CD4-positive, alpha-beta T cell (primary cell): ENCODE measurements at places on chromosomes 1 and 21. TPM values are rescaled to one million over a fixed set of nuclear protein-coding genes. Genes with fewer than 3 reads are reported as not detected.

Gene TRIM17
- total RNA-seq = 0.73 TPM

Gene SPATC1L
- total RNA-seq = 2.8 TPM

Gene EFNA3
- total RNA-seq = 0.22 TPM

Gene HOOK1
- total RNA-seq = 18.1 TPM

Gene LRRC71
- total RNA-seq = not detected

Gene FCRL5
- total RNA-seq = not detected

Gene CCDC17
- total RNA-seq = 2.1 TPM

Gene KLF17
- total RNA-seq = not detected

Gene RCSD1
- total RNA-seq = 42.3 TPM

DNA sequence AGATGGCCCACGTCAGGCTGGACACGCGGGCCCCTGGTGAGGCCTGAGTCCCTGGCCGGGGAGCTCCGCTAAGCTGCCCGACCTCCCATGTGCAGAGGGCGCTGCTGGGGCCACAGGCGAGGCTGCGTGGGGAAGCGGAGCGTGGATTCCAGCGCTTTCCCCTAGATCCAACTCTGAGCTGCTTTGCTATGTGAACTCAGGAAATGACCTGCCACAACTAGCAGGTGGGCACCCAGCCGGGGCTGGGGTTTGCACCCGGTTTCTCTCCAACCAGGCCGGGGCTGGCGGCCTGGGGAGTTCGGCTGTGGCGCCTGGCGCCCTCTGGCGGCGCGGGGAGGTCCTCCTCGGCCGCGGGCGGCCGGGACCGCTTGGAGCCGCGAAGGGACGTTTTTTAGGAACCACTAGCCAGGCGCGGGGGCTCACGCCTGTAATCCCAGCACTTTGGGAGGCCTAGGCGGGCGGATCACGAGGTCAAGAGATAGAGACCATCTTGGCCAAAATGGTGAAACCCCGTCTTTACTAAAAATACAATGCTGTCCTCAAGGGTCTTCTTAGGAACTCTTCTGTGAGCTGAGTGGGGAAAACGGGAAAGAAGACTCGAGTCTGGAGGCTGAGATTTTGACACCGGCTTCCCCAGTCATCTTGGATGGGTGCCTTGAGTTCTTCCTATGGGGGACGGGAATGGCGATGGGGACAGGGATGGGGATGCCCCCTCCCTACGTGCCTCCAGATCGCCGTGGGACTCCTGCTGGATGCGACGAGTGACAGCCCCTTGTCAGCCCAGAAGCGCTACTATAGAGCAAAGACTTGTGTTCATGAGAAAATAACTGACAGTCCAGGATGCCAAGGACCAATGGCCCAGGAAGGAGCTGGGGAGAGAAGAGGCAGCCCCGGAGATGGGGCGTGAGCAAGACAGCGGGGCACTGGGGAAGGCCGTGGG, 12.6 kb downstream of the PYCR2 start:
- H3K27me3 ChIP-seq = no peaks in the 10 kb centered on the region
- H3K36me3 ChIP-seq = peaks cover 5% of the 10 kb centered on the region
- DNase-seq = peak; percentile 85
- no peak overlapping the region for H3K4me3 ChIP-seq

DNA sequence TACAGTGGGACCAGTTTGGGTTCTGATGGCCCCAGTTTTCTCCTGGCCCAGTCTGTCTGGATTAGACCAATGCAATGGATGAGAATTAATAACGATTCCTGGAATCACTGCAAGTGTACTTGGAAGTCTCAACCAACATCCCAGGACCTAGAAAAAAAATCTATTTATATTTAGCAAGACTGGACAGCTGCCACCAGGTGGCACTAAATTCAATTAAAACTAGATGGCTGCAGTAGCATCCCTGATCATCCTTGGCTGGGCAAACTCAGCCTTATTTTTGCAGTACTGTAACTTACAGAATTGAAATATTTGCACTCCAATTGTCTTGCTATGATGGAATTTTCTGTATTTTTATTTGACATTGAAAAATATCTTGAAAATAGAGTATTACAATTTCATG, 165.7 kb downstream of the NCAM2 start:
- H3K27me3 ChIP-seq = no peaks in the 10 kb centered on the region
- no peak overlapping the region for H3K4me3 ChIP-seq
- peak; percentile 49 for DNase-seq
- no peaks in the 10 kb centered on the region for H3K36me3 ChIP-seq
- no peak overlapping the region for H3K27ac ChIP-seq
- no peaks in the 10 kb centered on the region for H3K4me1 ChIP-seq

- no peak overlapping the region for H3K4me3 ChIP-seq
- no peak for DNase-seq
- peaks cover 2% of the 10 kb centered on the region for H3K36me3 ChIP-seq
- H3K27me3 ChIP-seq = no peaks in the 10 kb centered on the region
- no peak overlapping the region for H3K27ac ChIP-seq
These were observed 50.5 kb downstream of the PRKCZ start for GRCh38 chr1:2100780-2101108.

GRCh38 chr1:43319288-43319687, 18.3 kb upstream of the MPL start:
- DNase-seq = no peak
- H3K27me3 ChIP-seq = no peaks in the 10 kb centered on the region
- no peak overlapping the region for H3K27ac ChIP-seq
- H3K4me1 ChIP-seq = no peaks in the 10 kb centered on the region
- no peak overlapping the region for H3K4me3 ChIP-seq

DNA sequence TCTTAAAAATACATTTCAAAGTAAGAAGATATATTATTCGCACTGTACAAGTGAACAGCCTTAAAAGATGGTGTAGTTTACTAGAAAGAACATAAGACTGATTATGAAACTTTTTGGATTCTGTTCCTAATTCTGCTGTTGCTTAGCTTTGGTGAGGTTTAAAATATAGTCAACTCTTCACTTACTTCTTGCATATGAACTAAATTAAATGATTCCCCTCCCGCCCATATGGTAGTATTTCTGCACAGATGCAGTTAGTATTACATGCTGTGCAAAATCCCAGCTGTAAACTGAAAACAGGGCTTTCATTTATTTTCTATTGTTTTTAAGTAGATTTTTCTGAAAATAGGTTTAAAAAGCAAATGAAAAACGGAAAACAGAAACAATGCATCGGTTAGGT, 345.4 kb upstream of the NCAM2 start:
- no peak for DNase-seq
- H3K27me3 ChIP-seq = no peaks in the 10 kb centered on the region
- no peaks in the 10 kb centered on the region for H3K36me3 ChIP-seq
- no peak overlapping the region for H3K27ac ChIP-seq
- no peaks in the 10 kb centered on the region for H3K4me1 ChIP-seq

- H3K27me3 ChIP-seq = no peaks in the 10 kb centered on the region
- H3K27ac ChIP-seq = no peak overlapping the region
- H3K4me1 ChIP-seq = no peaks in the 10 kb centered on the region
- H3K4me3 ChIP-seq = no peak overlapping the region
- DNase-seq = no peak
These were observed 61.7 kb downstream of the KCNT2 start for GRCh38 chr1:196546272-196547111.

- H3K27me3 ChIP-seq = no peaks in the 10 kb centered on the region
- no peak overlapping the region for H3K4me3 ChIP-seq
- DNase-seq = no peak
- H3K36me3 ChIP-seq = peaks cover 20% of the 10 kb centered on the region
- peaks cover 11% of the 10 kb centered on the region for H3K4me1 ChIP-seq
These were observed 62.7 kb downstream of the BCL9 start for GRCh38 chr1:147603986-147604385.

DNA sequence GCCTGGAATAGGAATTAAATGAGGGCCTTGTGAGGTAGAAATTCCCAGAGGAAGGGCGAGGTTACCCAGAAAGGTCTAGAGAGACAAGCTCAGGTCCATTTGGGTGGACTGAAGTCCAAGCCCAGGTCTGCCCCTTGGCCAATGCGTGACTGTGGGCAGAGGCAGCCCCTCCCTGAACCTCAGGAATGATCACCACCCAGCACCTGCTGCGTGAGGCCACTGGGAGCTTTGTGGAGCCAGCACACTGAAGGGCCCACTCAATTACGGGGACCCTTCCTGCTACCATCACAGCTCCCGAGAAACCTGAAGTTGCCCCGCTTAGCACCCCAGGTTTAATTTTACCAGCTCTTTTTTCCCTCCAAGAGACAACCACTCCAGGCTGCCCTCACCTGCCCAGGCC, 6.5 kb upstream of the MATN1 start:
- no peaks in the 10 kb centered on the region for H3K27me3 ChIP-seq
- no peak for DNase-seq
- no peak overlapping the region for H3K27ac ChIP-seq
- peaks cover 34% of the 10 kb centered on the region for H3K36me3 ChIP-seq

- no peak for DNase-seq
- H3K27ac ChIP-seq = no peak overlapping the region
- peaks cover 6% of the 10 kb centered on the region for H3K27me3 ChIP-seq
- no peak overlapping the region for H3K4me3 ChIP-seq
- no peaks in the 10 kb centered on the region for H3K36me3 ChIP-seq
These were observed 23.2 kb upstream of the H6PD start for GRCh38 chr1:9211291-9211811.
